Stimulated activated CD4-positive, alpha-beta T cell treated with anti-CD3 and anti-CD28 coated beads, Interleukin-12 subunit alpha, Interleukin-12 subunit beta, amount 100 ng/mL, for 48 hours (primary cell): ENCODE measurements at places on chromosomes 2 and 18.

DNA sequence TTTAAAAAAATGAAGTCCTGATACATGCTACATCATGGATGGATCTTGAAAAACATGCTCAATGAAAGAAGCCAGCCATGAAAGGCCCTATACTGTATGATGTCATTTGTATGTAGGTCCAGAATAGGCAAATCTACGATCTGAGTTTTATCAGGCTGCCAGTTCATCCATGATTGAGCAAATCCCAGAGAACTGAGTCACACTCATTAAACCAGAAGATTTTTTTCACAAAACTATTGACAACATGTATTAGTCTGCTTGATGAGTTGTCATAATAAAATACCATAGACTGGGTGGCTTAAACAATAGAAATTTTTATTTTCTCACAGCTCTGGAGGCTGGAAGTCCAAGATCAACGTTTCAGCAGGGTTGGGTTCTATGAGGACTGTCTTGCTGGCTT lies 130.7 kb downstream of the MREG start:
- no peak for DNase-seq

DNA sequence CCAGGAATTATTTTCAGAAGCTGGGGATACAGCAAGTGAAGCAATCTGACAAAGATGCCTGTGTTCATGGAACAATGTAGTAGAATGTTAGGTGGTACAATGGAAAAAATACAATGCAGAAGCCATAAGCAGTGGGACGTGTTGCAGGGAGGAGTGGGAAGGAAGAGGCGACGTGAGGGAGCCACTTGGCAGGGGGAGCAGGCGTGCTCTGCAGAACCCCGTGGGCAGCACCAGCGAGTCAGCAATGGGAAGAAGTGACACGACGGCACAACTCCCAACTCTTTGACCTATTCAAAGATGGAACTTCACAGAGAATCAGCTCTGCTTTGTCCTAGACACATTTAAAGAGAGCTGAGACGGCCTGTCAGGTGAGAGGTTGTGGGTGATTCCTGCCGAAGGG lies 30.5 kb downstream of the PRELID3A start:
- no peak for DNase-seq

GRCh38 chr2:144959416-144959815 lies 439.5 kb upstream of the ZEB2 start:
- no peak for DNase-seq

GRCh38 chr2:46518861-46519260 lies 39.5 kb downstream of the TMEM247 start:
- DNase-seq: no peak

DNA sequence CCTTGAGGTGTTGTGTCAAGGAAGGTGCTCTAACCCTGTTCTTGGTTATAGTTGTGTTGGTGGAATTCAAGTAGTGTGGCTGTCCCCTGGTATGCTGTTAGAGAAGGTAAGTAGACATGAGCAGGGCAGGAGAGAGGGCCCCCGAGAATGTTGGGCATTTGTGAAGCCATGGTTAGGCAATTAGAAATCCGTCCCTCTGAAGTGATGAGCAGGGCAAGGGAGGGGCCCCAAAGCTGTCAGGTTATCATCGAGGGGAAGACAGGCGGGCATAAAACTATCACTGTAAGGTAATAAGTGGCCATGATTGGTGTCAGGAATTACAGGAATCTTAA lies 5.2 kb downstream of the XRCC5 start:
- no peak for DNase-seq

DNA sequence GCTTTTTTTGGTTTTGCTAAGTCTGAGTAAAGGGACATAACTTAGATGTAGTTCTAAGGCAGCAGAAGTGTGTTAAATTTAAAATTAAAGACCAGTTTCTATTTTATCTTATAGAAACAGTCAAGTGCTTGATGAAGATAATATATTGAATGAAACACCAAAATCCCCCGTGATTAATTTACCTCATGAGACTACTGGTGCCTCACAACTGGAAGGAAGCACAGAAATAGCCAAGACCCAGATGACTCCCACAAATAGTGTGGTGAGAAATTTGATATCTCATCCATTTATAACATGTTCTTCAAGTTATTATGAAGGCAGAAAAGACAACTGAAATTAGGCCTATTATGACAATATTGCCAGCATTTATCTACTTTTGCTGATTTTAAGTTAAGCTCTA lies 45.6 kb downstream of the APLF start:
- no peak for DNase-seq
